ENCODE measurements at places on chromosomes 1 and 21.
A peak's percentile ranks its signal among the peaks of the same experiment; 100 is the strongest.

- DNase-seq, result no peak
Measured at GRCh38 chr1:152747831-152748230, 10.0 kb upstream of the KPRP start.

DNA sequence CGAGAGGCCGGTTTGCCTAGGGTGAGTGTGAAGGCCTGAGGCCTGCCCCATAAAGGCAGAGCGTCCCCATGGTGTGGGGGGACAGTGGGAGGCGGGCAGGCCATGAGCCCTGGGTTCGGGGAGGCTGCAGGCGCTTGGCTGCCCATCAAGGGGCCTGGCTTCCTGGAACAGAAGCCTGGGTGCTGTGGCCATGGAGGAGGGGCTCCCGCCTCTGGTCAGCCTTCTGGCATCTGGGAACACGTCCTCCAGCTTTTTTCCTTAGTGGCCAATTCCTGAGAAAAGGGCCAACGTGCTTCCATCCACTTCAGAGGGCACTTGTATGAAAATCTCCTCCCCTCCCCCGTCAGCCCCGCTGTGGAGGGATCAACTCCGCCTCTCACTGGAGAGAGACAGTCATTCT is 58.7 kb downstream of the PRDM16 start:
- DNase-seq, result no peak

- no peak for DNase-seq
Measured at GRCh38 chr21:37273911-37274690, 7.0 kb upstream of the VPS26C start.

DNA sequence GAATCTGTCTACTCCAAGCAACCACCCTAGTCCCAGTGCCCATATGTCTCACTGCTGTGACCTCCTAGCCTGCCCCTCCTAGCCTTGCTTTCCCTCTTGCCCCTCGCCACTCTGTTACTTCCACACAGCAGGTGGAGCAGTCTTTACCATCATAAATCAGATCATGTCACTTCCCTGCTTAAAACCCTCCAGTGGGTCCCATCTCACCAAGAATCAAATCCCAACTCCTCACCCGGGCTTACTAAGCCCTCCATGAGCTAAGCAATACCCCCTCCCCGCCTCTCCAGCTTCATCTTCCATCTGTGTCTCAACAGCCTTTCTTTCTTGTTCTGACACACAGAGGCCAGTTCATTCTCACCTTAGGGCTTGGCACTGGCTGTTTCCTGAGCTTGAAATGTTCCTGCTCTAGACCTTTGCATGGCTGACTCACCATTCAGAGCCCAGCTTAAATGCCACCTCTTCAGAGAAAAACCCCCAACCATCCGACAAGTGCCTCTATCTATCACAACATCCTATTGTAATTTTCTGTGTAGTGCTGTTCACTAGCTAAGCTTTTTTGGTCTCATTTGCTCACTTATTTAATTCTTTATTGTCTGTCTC is 22.3 kb downstream of the KNCN start:
- no peak for DNase-seq

DNA sequence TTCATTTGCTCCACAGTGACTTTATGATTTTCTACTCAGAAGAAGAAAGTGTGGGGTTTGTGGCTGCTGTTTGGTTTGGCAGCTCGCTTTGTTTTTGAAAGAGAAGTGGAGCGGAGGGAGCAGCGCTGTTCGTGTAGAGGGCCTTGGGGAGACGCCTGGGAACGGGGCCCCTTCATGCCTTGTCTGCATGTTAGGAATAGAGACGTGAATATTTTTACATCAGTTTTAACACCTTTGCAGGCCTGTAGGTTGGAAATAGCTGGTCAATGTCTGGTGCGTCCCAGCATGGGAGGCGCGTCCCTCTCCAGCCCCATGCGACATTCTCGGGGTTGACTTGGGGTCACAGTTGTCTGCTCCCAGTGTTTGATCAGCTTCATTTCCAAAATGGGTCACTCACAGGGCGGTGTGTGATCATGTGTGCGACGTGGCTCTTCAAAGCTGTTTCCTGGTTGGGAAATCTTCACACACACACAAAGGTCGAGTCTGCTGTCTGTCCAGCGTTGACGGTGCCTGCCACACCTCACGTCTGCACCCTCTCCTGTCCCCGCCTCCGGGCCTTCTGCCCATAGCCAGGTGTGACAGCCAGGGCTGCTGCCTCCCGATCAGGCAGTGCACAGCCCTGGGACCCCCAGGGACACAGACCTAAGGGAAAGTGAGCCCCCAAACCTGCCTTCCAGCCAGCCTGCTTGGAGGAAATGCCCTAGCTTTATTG is 149.2 kb downstream of the PSMG1 start:
- DNase-seq, result no peak

GRCh38 chr1:165327538-165327937 is 29.0 kb downstream of the LMX1A start:
- DNase-seq, result no peak

- DNase-seq, result peak; percentile 35
Measured at GRCh38 chr1:202692959-202693555, 17.2 kb downstream of the SYT2 start.

DNA sequence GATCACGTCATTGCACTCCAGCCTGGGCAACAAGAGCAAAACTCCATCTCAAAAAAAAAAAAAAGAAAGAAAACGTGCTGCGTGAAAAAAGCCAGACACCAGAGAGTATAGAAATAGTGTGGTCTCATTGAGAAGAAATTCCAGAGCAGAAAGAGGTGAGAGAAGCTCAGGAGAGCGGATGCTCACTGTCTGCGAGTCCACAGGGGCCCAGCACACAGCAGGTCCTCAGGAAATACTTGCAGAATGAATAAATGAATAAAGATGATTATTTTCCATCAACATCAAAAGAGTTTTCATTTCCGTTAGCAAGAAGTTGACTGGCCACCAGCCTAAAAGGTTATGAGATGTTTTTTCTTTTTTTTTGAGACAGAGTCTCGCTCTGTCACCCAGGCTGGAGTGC is 14.4 kb downstream of the CASP9 start:
- DNase-seq, result no peak

DNA sequence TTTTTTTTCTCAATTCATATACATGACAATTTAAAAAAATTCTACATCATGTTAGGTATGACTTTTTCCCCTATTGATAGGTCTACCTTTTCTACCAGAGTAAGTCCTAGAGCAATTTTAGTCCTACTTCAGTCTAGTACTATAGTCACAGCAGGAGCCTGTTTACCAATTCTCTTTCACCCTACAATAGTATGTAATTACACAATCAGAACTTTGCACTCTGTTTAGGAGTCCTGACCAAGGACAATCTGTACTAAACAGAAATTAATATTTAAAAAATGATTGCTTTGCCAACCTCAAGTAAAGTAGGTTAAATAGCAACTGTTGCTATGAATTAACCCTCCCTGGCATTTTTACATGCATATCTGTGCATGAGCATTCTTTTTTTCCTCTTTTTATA is 810 bp upstream of the CYP4A11 start:
- DNase-seq, result no peak

GRCh38 chr1:43206600-43207228 is 34.6 kb downstream of the CFAP57 start:
- DNase-seq, result no peak

- no peak for DNase-seq
Measured at GRCh38 chr1:223620297-223620897, 45.1 kb downstream of the CAPN8 start.

DNA sequence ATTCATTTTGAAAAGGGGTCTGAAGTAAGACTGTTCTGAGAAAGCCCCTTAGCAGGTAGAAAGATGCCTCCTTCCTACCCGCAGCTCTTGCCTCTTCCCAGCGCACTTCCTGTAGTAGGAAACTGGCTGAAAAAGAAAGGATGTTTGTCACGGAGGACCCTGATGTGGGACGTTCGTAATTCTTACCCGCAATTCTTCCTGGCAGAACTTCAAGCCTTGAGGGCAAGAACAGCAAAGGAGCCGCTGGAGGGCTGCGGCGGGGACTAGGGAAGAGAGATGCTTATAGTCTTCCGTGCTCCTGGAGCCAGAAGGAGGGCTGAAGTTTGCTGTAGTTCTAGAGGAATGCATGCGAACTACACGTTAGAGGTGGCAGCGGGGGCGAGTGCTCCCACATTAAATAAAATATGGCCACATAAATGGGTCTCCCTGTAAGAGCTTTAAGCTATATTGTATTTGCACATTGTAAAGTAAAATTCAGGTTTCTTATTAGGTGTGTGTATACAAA is 6.3 kb downstream of the C1orf53 start:
- no peak for DNase-seq

- DNase-seq, result no peak
Measured at GRCh38 chr1:235052067-235053008, 76.3 kb downstream of the TOMM20 start.

DNA sequence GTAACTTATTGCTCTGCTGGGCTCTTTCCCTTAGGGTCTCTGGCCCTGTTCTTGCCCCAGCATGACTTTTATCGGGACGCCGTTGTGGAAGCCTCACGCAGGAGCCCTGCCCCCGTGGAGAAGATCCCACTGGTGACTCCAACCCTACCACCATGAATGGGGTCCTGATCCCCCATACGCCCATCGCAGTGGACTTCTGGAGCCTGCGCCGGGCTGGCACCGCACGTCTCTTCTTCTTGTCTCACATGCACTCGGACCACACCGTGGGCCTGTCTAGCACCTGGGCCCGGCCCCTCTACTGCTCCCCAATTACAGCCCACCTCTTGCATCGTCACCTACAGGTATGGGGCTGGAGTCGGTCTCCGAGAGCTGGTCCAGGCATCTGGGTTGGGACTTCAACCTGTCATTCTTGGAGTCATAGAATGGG is 322 bp downstream of the DCLRE1B start:
- peak; percentile 12 for DNase-seq

- no peak for DNase-seq
Measured at GRCh38 chr1:77534456-77534855, 148.0 kb downstream of the ZZZ3 start.

DNA sequence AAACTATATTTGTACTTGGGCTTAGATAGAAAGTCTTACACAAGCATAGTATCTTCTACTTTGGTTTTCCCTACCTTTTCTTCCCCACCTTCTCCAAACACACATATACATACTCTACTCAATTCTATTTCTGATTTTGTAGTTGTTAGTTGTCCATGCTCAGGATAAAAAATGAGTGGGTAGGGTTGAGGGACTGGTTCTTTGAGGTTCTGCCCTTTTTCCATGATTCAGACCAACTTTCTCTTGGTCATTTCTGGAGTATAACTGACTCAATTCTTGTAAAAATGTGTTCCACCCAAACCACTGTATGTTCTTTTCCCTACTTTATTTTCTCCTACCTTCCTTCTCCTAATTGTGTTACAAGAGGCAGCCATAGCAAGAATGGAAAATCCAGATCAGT is 3.3 kb downstream of the CFAP126 start:
- no peak for DNase-seq

DNA sequence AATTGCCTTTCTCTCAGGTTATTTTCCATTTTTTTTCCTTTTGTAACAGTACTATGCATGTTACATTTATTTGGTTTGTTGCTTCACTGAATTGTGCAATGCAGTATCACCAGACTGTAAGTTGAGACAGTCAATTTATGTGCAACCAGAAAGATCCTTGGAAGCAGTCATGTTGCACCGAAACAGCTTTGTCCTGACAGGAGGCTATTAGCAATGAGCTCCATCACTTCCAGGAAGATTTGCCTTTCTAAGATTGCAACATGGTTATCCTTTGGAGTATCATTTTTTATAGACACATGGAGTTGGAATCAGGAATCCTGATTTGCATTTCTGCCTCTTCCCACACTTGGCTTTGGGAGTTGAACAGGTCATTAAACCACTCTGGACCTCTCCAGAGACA is 84.5 kb upstream of the ST6GALNAC5 start:
- no peak for DNase-seq

GRCh38 chr1:111476761-111477309 is 3.1 kb downstream of the C1orf162 start:
- no peak for DNase-seq

- no peak for DNase-seq
Measured at GRCh38 chr1:198491596-198491995, 48.9 kb downstream of the ATP6V1G3 start.

DNA sequence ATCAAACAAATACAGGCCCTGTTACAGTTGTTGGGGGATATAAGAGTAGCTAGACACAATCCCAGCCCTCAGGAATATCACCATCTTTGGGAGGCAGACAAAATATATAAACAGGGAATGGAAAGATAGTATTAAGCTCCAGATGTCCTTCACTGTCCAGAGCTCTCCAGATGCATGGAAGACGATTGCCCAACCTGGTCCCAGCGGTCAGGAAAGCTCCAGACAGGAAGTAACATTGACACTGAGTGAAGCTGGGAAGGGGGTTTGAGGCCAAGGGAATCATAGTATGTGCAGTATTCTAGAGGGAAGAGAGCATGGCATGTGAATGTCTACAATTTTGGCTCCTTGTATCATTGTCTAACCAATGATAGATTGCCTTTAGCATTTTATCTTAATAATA is 173.9 kb upstream of the HOOK1 start:
- no peak for DNase-seq

DNA sequence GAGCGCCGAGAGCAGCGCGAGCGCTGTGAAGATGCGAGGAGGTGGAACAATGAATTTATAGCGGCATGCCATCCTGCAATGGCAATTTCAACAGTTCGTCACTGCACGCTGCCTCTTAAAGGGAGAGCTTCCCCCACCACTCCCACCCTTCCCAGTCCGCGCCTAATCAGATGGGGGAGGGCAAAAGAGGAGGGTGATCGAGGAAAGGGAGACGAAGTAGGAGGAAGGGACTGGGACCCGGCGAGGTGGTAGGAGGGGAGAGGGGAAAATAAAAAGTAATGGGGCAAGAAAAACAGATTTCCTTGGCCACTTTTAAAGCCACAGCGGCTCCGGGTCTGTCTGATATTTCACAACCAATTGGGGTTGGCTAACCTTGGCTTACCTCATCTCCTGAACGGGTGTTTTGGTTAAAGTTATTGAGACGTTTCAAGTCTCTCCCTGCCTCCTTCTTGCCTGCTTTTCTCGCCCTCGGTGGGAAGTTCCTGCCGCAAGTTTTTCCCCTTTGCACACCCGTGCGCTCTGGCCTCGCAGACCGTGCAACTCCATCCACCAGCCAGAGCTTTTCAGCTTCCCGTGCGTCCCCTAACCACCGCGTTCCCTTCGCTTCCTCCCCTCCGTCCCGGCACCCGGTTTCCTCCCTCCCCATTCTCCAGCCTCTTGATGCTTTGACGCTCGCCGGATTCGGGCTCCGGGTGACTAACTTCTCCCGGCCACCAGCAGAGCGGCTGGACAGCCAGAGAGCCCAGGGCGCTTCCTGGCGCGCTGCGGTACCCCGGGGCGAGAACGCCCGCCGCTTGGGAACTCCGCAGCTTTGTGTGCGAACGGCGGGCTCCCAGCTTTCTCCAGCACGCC is at the start of gene ADAMTS5:
ADAMTS5 (minus strand) TSS at position 27 of the 852 bp plus-strand sequence. CDS start 697 bp downstream, outside the sequence.
- DNase-seq, result no peak

- no peak for DNase-seq
Measured at GRCh38 chr1:188817814-188818213, 1659.8 kb downstream of the BRINP3 start.

GRCh38 chr1:230170622-230171021 is 103.6 kb downstream of the GALNT2 start:
- DNase-seq, result no peak

All from stimulated activated CD4-positive, alpha-beta T cell treated with anti-CD3 and anti-CD28 coated beads, Interleukin-15, amount 100 ng/mL, for 1 hour (primary cell).